Stimulated activated CD8-positive, alpha-beta memory T cell treated with anti-CD3 and anti-CD28 coated beads, Interleukin-7, amount 100 ng/mL, for 24 hours (primary cell): ENCODE measurements at places on chromosomes 11 and 22.
A peak's percentile ranks its signal among the peaks of the same experiment; 100 is the strongest.

DNA sequence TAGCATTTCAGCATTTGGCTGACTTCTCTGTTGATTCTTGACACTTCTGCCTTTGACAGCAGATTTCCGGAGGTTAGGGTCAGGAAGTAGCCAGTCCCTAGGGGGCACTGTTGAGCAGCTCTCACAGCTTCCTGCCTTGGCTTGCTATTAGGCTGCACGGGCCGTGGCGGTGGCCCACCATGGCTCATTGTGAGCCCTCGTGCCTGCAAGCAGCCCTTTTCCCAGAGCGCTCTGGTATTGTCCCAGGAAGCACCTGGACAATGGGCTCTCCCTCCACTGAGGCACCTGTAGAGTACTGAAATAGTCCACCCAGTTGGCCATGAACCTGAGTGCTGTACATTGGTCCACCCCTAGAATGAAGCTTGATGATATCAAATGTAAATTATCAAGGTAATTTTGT lies 100.2 kb upstream of the GAL start:
- peak; percentile 19 for DNase-seq

- no peak for DNase-seq
Observed at GRCh38 chr11:124467381-124467927, 22.0 kb upstream of the OR8B8 start.

GRCh38 chr11:8756201-8756600 lies 73.6 kb downstream of the RPL27A start:
- DNase-seq: no peak

DNA sequence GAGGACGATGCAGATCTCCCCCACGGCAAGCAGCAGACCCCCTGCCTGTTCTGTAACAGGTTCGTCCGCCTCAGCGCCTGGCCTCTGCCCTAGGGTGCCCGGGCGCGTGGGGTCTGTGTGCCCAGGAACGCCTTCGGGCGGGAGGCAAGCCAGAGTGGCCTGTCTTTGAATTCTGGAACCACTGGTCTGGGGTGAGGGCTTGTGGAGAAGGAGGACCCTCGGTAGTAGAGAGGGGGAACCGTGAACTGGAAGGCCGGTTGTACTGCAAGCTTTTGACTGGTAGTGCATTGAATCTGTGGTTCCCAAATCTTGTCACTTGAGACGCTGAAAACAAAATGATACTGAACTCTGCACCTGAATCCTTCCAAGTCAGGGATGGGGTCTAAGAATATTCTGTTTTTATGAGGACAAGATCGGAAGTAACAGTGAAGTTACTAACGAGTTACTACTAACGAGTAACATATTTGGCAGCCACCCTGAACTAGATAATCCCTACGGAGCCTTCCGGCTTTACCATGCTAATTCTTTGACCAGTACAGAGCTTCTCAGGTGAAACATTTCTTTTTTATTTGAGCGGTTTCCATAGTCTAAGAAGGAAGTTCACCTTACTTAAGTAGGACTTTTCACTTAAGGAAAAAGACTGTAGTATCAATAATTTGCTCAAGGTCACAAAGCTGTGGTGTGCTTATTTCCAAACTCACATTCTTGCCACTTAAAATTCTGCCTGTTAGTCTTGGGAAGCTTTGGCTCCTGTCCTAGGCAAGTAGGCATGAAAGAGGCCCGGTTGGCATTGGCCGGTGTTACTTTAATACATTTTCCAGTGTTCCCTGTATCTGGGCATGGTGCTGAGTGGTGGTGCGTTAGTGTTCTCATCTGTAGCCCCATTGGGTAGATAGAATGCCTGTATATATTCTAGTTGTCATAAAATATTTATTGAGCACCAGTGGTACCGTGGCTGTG lies 860 bp downstream of the PRMT3 start:
- no peak for DNase-seq

- DNase-seq: no peak
Observed at GRCh38 chr11:129828301-129828836, 12.7 kb downstream of the TMEM45B start.

DNA sequence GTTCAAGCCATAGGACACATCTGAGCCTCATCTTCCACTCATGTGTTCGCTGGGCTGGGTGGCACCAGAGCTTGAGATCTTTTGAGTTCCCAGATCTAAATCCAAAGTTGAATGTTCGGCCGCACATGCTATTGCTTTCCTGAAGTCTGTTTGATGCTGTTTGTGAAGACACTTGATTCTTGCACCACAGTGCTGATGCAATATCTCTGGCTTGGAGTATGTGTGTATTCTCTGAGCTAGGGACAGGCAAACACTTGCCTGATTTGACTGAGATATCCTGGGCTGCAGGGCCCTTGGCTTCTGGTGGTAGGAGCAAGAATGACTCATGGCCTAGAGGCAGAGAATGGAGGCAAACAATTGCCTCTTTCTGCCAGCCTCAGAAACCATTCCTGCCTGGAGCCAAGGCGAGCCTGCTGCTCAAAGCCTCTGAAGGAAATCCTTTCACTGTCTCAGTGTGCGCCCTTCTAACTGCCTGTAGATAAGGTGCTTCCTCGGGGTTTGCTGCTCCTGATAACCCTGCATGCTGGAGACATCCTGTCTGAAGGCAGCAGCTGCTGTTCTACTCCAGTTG lies 73.0 kb downstream of the CYB5R2 start:
- DNase-seq: no peak

GRCh38 chr11:12122083-12122482 lies 11.7 kb downstream of the MICAL2 start:
- DNase-seq: no peak

- no peak for DNase-seq
Observed at GRCh38 chr22:17064498-17065100, 20.2 kb upstream of the IL17RA start.

GRCh38 chr22:38732251-38732815 lies 23.5 kb downstream of the SUN2 start:
- no peak for DNase-seq

- no peak for DNase-seq
Observed at GRCh38 chr22:35054064-35054463, 11.9 kb upstream of the ISX start.

DNA sequence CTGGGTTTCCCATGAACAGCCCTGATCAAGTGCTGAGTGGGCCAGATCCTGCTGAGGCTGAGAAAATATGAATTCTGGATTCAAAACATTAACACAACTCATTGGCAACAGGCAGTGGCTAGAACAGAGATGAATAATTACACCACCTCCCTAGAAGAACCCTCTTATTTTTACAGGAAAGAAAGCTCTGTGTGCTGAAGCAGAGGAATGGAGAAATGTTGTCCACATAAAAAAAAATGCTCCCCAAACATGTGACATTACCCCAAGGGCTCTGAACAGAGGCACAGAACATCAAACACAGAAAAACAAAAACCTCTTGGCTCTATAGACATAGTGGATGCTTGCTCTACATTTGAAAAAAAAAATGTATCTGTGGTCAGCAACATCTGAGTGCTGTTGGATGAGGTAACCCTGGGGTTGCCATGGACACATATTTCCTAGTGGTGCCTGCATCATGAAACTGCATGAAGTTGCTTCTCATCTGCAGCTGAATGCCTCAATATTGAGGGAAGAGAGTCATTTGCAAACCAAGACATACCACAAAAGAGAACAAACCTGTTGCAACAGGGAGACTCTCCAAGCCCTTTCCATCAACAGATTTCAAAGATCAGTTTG lies 98.8 kb downstream of the SNX19 start:
- DNase-seq: no peak

GRCh38 chr11:134730561-134731212 lies 318.6 kb upstream of the B3GAT1 start:
- DNase-seq: no peak

DNA sequence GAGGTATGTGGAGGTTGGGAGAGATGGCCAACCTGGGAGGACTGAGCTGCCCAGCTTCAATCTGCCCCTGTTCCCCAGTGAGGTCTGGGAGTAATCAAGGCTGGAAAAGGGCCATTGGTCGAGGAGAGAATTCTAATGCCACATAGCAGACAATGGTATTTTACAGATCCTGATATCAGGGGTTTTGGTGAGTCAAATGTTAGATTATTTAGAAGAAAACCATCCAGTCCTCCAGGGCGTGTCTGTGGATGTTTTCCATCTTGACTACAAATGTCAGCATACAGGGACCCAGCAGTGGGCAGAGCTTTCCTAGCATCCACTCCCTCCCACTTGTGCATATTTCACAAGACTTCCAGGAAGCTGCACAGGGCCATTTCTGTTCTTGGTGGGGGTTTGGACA lies 107.9 kb downstream of the SCN3B start:
- no peak for DNase-seq

DNA sequence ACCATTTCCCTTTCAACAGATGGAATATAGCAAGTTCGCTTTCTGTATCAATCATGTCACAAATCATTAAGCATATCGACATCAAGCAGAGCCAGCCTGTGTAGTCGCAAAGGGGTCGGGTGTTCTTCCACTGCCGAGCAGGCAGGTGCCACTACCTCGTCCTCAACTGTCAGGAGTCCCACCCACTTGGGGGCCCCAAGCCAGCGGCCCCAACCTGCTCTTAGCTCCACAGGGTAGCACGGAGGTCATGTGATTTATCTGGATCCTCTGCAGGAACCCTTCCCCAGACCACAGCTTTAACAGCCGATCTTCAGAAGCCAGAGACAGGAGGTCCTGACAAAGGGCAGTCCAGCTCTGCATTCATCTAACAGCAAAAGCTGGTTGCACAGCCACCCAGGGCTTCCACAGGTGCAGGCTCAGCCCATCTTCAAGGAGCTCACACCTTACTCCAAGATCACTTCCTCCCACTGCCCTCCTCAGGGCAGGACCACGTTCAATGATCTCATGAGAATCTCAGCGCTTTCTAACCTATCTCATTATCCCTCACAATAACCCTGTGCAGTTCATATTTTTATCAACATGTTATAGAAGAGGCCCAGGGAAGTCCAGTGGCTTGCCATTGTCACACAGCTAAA lies 110.2 kb downstream of the TRIM29 start:
- no peak for DNase-seq

DNA sequence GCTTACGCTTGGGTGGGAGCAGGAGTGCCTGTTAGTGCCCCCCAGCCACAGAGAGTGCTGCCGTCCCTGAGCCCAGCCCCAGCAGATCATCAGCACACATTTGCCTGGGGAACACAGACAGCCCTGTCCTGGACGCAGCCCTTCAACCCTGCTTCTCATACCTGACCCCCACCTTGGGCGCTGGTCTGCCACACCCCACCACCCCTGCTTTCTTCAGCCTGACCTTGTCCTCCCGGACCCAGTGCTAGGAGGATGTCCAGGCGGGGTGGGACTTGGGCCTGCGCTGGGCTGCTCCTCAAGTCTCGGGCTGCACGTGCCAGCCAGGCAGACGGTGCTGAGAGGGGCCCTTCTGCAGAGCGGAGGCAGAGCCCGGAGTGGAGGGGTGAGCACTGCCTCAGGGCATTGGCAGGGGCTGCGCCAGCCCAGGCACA lies 119.2 kb downstream of the KCNQ1OT1 start:
- no peak for DNase-seq

DNA sequence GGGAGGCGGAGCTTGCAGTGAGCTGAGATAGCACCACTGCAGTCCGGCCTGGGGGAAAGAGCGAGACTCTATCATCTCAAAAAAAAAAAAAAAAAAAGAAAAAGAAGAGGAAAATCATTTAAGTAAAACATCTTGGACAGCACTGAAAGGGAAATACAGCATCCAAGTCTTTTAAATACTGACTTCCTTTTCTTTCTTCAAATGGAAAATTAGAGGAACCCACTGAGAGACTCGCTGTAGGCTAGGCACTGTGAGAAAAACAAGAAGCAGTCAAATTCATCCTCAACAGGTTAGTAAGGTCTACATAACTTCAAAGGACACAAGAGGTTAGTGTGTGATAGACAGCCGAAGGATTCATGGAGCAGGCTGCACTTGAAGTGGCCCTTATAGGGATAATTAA lies 243.7 kb downstream of the BLID start:
- no peak for DNase-seq

DNA sequence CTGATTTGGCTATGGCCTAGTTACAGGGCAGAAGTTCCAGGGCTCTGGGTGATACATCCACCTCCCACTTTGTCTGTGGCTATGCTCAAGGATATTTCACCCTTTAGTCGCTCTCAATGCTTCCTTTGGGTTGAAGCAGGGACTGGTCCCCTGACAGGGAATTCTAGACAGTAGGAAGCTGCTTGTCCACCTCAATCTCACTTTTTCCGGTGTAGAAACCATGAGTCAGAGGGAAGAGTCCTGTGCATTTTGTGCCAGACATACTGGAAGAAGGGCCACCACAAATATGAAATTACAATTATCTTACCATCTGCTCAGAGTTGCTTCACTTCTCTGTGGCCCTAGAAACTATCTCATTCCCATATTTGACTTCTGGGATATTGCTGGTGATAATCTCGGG lies 413.7 kb upstream of the FAT3 start:
- no peak for DNase-seq

- no peak for DNase-seq
Observed at GRCh38 chr11:126167488-126167887, 44.0 kb downstream of the RPUSD4 start.

DNA sequence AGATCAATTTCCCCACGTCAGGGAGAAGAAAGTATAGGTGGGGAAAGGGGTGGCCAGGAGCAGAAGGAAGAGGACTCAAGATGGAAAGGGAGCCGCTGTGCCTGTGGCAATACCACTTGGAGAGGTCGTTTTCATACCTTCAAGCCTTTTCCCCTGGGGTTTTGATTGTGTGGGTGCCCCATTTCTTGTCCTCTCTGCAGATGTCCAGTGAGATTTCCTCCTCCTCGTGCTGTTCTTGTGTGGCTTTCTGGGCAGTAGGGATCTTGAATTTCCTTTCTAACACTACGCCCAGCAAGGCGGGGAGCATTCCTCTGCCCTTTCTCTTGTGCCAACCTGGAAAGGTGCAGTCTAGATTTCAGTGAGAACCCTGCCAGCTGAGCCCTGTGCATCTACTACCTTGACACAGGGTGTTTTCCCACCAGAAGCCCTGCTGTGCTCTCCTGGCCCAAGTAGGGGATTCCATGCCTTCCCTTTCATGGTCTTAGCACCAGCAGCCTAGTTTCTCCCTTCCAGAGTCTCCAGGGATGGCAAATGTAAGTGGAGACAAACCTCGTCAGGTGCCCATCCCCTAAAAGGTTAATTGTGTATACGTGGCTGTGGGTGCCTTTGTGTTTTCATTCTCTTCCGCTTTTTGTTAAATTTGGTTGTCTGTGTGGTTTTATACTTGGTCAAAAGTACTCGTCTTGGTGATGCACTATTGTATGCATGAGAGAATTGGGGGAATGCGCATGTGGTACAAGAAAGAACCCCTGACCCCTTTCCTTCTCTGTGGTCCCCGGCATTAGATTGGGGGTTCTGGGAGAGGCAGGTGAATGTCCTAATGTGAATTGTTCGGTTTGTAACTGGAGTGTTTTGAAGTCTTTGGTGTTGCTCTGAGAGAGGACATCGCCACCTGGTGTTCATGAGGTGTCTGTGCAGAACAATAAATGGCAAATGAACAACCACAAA lies 71.4 kb upstream of the MPEG1 start:
- peak; percentile 7 for DNase-seq

DNA sequence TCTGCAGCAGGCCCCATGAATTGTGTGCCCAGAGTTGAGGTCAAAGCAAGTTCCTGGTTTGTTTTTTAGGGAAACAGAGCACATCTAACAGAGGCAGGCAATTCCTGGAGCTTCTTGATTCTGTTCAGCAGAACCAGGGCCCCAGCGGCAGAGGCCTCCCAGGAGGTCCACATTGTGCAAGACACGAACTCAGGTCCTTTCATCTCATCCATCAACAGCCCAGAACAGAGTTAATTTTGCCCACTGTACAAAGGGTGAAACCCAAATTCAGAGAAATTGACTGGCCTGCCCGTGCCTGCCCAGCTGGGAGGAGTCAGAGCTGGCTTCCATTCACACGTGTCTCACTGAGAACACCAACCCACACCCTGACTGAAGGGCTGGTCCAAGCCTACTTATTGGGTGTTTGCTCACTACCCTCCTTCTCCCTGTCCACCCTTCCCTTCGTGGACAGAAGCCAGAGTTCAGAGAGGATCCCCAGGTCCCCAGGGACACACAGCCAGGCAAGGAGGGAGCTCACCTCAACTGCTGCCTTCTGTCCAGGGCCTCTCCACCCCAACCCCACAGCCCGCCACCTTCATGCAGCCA lies 607.1 kb downstream of the TBC1D22A start:
- no peak for DNase-seq
